T1000 (cell line): ENCODE measurements at places on chromosomes 5 and 9.

- DNase-seq: no peak
Observed at GRCh38 chr9:134189470-134190231, 25.3 kb upstream of the RNU6ATAC start.

DNA sequence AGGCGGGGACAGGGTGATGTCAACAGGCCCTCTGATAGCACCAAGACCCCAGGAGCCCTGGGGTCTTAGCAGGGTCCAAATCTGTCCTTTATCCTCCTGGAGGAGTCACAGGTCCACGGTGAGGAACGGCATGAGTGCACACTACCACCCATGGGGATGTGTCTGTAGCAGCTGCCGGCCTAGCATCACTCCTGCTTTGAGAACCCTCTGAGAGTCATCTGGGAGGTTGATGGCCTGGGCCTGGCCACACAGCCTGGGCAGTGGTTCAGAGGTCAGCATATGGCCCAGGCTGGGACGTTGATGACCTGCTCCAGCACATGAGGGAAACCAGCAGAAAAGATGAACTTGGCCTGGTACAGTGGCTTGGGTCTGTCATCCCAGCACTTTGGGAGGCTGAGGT lies 1.8 kb upstream of the GFPT2 start:
- DNase-seq: no peak

DNA sequence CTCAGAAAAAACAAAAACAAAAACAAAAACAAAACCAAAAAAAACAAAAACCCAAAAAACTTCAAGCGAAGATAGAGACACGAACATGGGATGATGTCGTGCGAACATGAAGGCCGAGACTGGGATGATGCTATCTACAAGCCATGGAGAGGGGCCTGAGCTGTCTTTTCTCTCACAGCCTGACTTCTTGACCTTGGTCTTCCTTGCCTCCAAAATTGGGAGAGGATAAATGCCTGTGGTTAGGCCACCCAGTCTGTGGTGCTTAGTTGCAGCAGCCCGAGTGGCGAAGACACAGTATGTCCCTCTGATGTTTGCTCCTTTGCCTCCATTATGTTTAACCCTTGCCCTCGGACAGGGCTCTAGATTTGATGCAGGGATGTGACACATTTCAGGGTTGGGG lies 130.4 kb upstream of the BASP1 start:
- DNase-seq: no peak

DNA sequence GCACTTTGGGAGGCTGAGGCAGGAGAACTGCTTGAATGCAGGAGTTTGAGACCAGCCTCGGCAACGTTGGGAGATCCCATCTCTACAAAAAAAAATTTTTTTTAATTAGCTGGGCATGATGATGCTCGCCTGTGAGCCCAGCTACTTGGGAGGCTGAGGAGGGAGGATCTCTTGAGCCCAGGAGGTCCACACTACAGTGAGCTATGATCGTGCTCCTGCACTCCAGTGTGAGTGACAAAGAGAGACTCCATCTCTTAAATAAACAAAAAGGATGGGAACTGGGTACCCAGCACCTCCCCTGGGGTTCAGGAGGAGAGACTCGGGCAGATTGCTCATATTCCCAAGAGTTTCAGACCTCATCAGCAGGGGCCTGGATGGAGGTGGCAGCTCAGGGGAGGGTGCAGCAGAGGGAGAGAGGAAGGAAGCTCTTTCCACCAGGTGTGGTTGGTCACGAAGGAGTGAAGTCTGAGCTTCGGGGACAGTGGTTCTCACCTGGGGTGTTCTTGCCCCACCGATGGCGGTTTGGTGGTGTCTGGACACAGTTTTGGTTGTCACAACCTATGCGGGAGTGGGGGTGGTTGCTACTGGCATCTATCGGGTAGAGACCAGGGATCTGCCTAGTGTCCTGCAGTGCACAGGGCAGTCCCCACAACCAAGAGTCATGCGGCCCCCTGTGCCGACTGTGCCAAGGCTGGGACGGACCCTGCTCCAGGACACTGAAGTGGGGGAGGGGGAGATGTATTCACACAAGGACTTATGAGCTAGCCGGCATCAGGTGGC lies 72.7 kb downstream of the ANKRD33B start:
- DNase-seq: no peak

DNA sequence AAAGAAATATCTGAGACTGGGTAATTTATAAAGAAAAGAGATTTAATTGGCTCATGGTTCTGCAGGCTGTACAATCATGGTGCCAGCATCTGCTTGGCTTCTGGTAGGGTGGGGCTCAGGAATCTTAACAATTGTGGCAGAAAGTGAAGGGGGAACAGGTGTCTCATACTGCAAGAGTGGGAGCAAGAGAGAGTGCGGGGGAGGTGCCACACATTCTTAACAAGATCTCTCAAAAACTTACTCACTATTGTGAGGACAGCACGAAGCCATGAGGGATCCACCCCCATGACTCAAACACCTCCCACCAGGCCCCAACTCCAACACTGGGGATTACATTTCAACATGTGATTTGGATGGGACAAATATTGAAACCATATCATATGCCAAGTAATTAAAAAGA lies 70.1 kb upstream of the PANK3 start:
- no peak for DNase-seq

DNA sequence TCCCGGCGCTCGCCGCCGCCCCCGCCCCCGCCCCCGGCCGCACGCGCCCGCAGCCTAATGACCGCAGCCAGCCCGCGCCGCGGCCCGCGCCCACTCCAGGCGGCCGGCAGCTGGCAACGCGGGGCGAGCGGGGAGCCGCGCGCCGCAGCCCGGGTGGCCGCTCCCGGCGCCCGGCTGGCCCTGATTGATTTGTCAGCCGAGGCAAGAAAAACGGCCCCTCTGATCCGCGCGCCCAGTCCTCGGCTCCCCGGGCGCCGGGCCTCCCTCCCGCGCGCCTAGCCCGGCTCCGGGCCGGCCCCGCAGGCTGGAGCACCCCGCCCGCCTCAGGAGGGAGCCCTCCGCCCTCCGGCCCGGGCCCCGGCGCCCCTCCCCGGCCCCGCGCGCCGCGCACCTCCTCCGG lies 11.9 kb upstream of the LHX2 start:
- DNase-seq: no peak

DNA sequence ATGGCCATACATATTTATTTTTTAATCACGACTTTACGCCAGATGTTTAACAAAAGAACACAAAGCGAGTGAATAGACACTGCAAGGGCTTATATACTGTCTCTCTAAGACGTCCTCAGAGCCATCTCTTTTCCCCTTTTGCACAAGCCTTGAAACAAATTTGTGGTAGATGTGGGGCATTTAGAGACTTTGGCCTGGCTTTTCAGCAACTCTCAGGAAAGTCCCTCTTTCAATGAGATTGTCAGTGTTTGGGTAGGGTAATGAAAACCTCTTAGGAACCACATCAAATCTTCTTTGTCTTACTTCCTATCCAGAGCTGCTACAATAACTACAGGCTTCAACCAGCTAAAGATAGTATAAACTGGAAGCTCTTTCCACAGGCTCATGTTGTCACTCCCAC lies 380.0 kb downstream of the ANXA1 start:
- no peak for DNase-seq

DNA sequence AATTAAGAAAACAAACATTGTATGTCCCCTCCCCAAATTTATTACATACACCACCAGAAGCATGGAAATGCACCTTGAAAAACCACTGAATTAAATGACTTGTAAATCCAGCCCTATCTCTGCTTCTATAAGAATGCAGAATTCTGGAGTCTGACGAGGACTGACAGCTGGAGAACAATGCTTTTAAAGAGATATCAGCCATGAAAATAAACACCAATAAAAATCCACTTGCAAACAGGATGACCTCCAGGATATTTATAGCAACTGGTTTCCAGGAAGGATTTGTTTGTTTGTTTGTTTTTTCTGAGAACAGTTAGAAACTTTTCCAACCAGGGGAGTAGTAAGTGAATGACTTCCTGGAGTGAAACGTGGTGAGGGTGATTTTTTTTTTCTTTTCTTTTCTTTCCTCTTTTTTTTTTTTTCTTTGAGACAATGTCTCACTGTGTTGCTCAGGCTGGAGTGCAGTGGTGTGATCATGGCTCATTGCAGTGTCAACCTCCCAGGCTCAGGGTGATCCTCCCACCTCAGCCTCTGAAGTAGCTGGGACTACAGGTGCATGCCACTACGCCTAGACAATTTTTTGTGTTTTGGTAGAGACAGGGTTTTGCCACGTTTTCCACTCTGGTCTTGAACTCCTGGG lies 38.7 kb upstream of the SLC36A1 start:
- DNase-seq: no peak

GRCh38 chr9:11349187-11349586 lies 736.4 kb upstream of the PTPRD start:
- DNase-seq: no peak

DNA sequence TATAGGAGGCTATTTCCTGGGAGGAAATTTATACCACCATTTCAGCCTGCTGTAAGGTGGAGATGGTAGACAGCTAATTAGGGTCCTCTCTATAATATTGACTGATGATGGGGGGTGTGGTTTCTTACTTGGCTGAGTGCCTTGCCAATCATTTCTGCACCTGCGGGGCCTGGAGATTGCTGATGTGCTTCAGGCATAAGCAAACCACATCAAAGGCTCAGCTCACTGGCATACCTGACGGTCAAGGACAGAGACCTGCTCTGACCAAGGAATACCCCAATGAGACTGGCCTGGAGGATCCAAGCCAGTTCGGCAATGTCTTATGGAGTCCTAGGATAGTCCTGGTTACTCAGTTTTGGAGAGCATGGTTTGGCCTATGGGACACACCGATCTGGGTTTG lies 29.5 kb downstream of the ANKH start:
- no peak for DNase-seq

GRCh38 chr5:145846081-145846480 lies 10.9 kb upstream of the PRELID2 start:
- DNase-seq: no peak

GRCh38 chr9:33135031-33135461 lies 32.1 kb downstream of the B4GALT1 start:
- no peak for DNase-seq

DNA sequence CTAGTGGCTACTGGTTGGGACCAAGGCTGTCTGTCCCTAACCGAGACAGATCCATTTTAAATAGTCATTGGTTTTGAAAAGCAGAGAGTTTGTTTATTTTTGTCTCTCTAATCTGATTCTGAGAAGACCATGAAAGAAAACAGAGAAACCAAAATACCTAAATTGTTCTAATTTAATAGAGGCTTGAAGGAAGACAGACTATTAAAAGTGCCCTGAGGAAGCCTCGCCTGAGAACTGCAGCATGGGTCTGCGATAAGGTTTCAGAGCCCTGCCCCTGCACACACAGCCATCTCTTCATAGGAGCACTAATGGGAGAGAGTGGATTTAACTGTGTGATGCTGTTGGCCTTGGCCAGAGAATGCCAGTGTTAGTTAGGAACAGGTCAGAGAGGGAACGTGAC lies 175.5 kb upstream of the SV2C start:
- DNase-seq: no peak

DNA sequence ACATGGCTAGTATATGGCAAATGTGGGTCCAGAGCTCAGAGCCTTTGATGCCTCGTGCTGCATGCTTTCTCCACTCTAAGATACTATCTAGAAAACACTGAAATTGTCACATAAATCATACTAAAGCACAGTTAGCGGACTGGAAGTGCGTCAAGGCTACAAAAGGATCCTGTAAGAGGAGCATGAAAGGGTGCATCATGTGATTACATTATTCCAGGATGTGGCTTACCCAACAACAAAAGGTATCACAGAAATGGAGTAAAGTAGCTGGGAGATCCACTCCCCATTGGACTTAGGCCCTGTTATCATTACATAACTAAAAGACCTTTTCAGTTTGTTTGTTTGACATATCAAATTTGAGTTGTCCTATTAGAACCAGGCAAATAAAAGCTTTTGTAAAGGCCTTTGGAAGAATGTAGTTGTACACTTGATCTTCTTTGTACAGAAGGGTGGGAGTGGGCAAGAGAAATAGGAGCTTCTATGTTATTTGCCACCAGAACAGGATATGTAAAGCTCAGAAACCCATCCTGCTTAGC lies 6.9 kb downstream of the SLC31A1 start:
- DNase-seq: no peak

DNA sequence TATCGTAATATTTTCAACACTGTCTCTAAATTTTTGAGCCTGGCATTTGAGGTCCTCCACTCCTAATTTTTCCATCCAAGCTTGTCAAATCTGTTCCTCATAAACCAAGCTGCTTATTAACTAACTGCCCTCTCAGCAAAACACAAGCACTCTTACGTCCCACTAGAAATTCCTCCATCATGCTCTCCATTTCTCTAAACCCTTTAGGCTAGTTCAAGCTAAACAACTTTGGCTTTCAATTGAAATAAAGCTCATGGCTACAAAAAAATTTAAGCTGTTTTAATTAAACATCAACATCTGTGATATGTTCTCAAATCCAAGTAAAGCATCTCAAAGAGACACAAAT lies 45.7 kb downstream of the RNF145 start:
- DNase-seq: no peak

GRCh38 chr9:129906298-129906697 lies 71.0 kb downstream of the USP20 start:
- no peak for DNase-seq

DNA sequence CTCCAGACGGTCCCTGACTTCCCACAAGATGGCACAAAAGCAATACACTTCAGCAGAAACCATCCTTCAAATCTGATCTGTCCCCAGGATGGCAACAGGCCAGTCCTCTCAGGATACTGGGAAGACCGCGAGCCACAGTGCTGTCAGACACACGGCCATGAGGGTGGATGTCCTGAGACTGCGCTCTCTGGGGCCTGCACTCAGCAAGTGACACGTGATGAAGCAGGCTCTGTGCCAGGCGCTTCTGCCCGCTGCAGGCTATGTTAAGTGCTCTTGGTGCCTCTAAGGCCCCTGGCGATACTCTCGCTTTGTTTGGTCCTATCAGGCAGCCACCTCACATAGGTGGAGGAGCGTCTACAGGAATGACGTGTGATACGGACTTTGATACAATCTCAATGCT lies 7.1 kb downstream of the BRD9 start:
- no peak for DNase-seq

- no peak for DNase-seq
Observed at GRCh38 chr5:143001764-143002351, 231.7 kb downstream of the ARHGAP26 start.

- no peak for DNase-seq
Observed at GRCh38 chr5:74164725-74165235, 475.7 kb downstream of the ENC1 start.

- peak; percentile 15 for DNase-seq
Observed at GRCh38 chr9:37746448-37747270, 6.9 kb upstream of the TRMT10B start.

- no peak for DNase-seq
Observed at GRCh38 chr5:98415663-98416062, 357.8 kb upstream of the RGMB start.

DNA sequence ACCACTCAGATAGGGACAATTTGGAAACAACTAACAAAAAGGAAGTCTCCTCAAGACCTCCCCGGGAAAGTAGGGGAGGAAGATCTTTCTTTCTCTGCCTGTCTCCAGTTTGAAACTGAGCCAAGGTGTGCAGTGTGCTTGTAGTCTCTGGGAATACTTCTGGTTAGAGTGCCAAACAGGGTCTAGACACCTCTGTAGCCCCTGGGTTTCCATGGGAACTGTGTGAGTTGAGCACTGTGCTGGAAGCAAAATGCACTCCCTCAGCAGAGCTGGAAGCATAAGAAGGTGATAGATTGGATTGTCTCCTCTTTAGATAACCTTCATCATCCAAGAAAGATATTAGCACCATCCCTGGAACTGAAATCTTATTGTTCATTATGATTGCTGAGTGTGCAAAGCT lies 129.2 kb upstream of the TNPO1 start:
- DNase-seq: no peak
